CD4-positive, alpha-beta T cell treated with Interleukin-15 for 4 hours (primary cell): ENCODE measurements at places on chromosomes 11 and 22.

DNA sequence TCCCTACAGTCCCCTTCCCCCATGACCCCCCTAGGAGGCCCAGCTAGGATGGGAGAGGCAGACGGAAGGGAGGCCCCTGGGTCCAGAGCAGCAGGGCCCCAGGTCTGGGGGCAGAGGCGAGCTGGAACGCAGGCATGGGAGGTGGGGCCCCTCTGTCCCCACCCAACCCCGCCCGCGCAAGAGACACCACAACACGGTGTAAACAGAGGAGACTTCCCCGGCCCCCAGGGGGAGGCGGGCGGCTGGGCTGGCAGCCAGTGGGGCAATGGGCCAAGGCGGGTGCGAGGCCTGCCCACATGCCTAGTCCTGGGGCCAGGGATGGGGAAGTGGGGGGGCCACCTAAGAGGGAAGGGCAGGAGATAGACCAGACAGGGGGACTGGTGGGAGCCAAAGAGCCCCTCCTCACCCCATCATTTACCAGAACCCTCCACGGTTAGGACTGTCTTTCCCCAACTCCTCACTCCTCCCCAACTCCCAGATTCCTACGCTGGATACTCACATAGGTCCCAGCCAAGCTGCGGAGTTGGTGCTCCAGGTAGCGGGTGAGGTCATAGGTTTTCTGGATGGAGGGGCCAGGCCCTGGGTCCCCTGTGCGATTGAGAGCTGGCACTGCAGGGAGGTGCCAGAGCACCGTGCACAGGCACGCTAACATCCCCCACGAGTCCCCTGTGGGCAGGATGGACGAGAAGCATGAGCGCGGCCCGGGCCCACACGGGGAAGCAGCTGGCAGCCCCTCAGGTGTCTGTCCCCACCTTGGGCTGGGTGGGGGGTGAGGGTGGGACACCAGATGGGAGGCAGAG is 6.2 kb downstream of the CLCF1 start:
- no peak for DNase-seq

GRCh38 chr11:132999031-132999430 is 533.3 kb downstream of the OPCML start:
- no peak for DNase-seq

DNA sequence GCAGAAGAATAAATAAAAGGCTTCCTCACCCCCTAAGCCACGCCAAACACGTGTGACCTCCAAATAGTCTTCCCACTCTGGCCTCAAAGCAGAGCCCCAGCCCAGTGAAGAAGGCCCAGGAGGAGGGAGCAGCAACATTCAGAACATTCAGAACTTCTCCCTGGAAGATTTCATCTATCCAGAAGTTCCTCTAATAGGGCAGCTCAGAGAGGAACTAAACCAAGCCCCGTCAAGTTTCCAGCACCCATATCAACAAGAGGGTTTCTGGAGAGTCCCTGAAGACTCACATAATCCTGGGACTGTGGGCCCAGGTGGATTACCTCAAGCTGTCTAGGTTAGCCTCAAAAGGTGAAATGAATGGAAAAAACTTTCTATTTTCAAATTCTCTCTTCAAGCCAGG is 39.4 kb downstream of the PC start:
- no peak for DNase-seq

- no peak for DNase-seq
These were observed 86.1 kb downstream of the CADM1 start for GRCh38 chr11:115418081-115418480.

GRCh38 chr11:20253796-20254195 is 93.5 kb upstream of the DBX1 start:
- DNase-seq = no peak

DNA sequence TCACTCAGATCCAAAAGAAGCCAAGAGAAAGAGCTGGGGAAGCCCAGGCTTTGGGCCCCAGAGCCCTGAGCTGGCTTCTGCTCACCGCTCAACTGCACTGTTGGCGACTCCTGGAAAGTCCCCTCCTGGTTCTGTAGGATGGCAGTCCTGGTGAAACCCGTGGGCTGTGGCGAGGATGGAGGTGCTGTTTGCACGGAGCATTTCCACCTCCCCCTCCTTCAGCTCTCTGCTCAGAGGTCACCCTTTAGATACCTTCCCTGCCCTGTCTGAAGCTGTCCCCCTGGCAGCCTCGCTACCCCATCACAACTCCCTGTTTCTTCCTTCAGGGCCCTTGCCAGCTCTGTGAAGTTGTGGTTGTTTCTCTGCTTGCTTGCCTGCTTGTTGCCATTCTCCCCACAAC is 97.8 kb downstream of the MYO18B start:
- no peak for DNase-seq

- no peak for DNase-seq
These were observed 473.0 kb downstream of the BRD1 start for GRCh38 chr22:49354516-49355210.

GRCh38 chr22:48205161-48205560 is 1442.7 kb downstream of the TBC1D22A start:
- no peak for DNase-seq

DNA sequence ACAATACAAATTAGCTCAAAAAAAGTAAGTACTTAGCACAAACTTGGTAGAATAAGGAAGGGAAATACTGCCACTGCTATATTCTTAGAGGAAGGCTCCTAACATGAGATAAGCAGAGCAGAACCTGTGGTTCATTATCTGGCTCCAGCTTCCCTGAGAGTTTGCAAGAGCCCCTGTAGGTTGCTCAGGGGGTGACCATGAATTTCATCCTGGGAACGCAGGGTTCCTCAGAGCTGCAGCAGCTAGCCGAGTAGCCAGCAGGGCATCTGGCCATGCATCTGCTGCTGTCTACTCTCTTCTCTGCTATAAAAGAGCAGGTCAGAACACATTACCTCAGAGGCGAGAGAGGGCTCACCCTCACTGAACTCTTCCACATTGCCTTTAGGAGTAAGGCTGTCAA is 67.3 kb downstream of the TRPC6 start:
- DNase-seq = no peak

GRCh38 chr11:95296165-95296564 is 65.2 kb upstream of the SESN3 start:
- DNase-seq = no peak

DNA sequence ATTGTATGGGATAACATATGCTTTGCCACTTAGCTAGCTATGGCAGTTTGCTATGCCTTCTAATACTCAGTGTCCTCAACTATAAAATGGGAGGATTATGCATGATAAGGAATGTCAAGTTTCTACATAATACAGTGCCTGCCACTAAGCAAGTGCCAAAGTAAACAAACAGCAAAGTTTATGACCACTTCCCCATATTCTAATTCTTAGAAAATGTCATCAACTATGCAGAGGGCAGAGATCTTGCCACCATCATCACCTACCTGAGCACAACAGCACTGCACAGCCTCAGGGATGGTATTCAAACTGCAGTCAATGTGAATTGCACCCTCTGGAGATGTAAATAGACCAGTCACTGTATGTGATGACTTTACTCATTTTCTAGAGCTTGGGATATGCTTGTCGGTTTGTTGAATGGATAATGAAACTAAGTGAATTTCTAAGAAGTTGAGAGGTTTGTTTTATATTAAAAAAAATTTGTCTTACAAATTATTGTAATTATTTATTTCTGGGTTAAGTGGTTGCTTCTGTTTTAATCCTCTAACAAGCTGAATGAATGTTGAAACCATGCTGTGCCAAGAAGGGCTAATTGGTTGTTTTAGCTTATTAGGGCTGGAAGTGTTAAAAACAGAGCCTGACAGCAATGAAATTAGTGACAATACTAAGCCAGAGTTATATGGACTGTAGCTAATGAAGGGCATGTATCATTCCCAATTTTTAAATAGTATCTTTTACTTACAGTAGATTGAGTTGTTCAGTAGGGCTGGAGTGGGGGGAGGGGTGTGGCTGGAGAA is 398.4 kb downstream of the CNTN5 start:
- DNase-seq = no peak

GRCh38 chr11:1002406-1002984 is 34.0 kb downstream of the MUC6 start:
- DNase-seq = no peak

GRCh38 chr11:123645286-123645975 is 9.0 kb downstream of the SCN3B start:
- no peak for DNase-seq

DNA sequence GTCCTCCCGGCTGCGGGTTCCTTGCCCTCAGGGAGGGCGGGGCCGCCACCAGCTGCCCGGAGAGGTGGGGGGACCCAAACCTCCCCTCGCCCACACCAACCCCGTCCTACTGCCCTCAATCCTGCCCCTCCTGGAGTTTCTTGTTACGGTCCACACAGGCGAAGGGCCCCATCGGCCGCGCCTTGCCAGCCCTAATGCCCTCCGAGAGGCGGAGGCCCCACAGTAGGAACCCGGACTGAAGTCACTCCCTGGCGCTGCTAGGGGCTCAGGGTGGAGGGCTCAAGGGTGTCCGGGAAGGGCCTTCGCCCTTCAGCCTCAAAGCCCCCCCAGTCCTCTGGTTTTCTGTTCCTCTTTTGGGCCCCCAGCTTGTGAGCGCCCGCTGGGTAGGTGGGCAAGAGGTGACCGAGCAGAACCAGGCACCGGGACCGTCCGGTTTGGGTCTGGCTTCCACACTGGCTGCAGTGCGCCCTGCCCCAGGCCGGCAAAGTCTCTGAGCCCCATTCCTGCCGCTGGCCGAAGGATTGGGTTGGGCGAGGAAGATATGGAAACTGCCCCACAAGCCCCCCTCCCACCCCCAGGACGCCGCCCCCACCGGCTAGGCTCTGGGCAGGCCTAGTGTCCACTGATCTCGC is 24.5 kb downstream of the DUSP8 start:
- no peak for DNase-seq

DNA sequence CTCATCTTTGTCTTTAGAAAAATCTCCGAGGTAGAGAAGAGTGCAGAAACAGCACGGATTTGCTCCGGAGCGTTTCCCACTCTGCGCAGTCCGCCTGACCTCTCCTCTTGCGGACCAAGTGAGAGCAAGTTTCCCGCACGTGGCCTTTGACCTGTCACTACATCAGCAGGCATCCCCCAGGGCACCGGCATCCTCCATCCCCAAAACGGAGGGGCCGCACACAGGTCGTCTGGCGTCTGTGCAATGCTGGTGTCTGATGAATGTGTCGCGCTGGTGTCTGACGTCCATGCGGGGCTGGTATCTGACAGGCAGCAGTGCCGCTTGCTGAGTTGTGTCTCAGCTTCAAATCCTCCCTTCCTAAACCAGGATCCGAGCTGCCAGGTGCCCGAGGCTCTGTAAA is 739 bp upstream of the MRGPRE start:
- DNase-seq = no peak

- DNase-seq = no peak
These were observed 54.8 kb downstream of the CHST1 start for GRCh38 chr11:45610627-45611026.

DNA sequence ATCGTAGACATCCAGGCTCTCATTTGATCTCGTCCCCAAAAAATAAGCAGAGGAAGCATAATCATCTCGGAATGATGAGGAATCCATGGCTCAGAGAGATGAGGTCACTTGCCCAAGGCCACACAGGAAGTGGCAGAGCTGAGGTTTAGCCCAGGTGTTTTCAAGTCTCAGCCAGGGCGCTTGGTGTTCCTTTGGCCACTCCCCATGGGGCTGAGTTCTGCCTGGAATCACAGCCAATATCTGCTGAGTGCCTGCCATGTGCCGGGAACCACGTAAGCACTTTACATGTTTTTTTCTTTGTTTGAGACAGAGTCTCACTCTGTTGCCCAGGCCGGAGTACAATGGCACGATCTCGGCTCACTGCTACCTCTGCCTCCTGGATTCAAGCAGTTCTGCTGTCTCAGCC is 29.5 kb upstream of the MYH9 start:
- DNase-seq = no peak

DNA sequence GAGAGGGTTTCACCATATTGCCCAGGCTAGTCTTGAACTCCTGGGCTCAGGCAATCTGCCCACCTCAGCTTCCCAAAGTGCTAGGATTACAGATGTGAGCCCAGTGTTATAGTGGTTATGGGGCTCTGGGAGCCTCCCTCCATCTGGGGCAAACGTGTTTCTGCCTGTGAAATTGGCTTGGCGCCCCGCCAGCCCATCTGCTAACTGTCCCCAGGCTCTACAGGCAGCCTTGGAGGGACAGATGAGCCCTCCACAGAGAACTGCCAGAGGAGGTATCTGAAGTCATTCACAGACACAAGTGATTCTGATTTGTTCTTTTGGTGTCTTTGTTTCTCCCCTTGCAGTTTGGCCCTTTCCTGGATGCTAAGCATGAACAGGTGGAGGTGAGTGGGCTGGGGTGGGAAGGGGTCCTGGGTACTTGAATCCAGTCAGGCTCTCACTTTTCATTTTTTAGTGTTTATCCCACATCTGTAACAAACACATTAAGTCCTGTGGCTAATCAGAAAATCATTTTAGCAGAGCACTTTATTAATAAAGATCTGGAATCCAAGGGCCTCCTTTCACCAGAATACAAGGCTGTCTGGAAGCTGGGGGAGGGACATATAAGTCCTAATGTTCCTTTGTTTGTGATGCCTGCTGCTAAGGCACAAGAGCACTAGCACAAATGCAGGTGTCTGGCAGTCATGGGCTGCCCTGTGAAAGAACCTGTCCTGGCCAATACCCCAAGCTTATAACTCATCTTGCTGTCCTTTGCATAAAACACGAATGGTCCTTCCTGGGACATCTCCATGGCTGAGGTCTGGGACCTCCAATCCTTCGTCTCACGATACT is 25.7 kb upstream of the CDC42EP2 start:
- DNase-seq = no peak

GRCh38 chr11:115931548-115932083 is 427.4 kb upstream of the CADM1 start:
- DNase-seq = no peak

- no peak for DNase-seq
These were observed 10.9 kb upstream of the GAL start for GRCh38 chr11:68673306-68673945.

- DNase-seq = no peak
These were observed 542.1 kb downstream of the MN1 start for GRCh38 chr22:27259433-27259832.

DNA sequence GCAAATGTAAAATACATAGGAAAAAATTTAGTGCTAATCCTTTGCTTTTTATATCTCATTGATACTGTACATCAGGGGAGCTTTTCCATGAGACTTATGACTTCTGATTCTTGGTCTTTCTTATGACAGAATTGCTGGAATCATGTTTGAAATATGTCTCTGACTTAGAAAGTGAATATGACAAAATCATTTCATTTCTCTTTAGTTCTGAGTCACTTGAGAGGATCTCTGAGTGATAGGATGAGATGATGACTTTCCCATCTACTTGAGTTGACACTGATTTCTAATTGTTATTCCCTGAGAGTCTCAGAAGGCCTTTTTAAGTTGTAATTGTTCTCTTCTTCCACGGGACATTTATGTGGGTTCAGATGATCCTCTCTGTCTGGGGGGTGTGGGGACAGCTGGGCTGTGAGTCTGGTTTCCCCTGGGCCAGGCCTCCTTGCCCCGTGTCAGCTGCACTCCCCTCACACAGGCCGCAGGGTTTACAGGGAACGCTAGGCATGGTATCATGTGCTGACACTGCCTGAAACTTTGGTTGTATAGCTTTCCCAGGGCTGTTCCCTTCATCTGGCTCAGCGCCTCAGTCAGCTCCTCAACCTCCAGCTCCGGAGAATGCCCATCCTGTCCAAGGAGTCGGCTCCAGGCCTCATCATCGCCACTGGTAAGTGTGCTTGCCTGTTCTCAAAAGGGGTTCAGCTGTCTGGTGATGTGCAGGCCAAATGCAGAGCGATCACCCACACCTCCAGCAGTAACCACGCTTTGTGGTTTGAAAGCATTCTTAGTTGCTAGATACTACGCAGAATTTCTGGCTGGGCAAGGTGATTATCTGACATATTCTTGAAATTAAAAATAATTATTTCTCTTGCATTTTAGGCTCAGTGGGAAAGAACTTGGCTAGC is 69.5 kb upstream of the SORL1-AS1 start:
- no peak for DNase-seq

- DNase-seq = no peak
These were observed 4.1 kb downstream of the B3GAT1 start for GRCh38 chr11:134407923-134408322.

- no peak for DNase-seq
These were observed 47.7 kb downstream of the LRFN4 start for GRCh38 chr11:66904561-66904960.
